ENCODE measurements at places on chromosomes 16 and 17.
A peak's percentile ranks its signal among the peaks of the same experiment; 100 is the strongest.

DNA sequence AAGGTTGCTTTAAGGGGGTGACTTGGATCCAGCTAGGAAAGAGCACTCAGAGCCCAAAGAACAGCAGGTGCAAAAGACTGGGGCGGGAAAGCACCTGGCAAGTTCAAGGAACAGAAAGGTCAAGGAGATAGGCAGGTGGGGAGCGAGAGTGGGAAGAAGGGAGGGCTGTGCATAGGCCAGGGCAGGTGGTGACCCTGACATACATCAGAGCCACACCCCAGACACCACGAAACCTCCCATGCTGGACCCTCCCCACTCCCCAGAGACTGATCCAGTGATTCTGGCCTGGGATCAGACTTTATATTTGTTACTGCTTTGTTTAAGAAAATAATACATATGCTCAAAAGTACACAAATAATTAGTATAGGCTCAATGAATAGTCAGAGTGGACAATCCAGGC is 48.5 kb upstream of the RBFOX3 start:
- no peak for DNase-seq

DNA sequence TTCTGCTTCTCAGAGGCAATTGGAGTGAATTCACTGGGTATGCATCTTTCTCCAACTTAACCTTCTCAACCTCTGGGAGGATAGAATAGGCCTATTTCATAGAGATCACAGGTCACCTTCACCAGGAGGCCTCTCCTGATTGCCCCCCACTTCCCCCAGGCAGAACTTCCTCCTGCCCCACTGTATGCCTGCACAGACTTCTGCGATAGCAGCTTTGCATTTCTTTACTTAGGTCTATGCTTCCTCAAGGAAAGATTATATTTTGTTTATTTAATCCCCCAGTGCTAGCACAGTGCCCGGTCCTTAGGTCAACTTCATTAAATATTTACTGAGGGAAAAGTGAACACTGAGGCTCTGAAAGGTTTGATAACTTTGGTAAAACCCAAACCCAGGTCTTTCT is 19.9 kb downstream of the MYO18A start:
- DNase-seq, result no peak

- no peak for DNase-seq
Observed at GRCh38 chr16:22335668-22336246, 38.5 kb downstream of the POLR3E start.

DNA sequence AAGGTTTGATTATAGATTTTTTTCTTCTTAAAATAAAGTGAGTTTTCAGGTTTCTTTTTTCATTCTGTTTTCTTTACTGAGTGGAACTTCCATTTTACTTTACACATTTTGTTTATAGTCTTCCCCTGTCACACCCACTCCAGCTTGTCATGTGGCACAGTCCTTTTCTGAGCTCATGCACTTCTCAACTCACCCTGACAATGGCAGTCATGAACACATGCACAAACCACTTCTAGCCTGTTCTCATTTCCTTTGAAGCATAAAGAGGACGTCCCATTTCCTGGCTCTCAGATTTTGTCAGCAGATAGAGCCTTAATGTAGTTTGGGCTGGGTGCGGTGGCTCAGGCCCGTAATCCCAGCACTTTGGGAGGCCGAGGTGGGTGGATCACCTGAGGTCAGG is 168.0 kb downstream of the AHSP start:
- DNase-seq, result no peak

GRCh38 chr17:77693301-77693700 is 265.2 kb upstream of the TNRC6C start:
- no peak for DNase-seq

- peak; percentile 56 for DNase-seq
Observed at GRCh38 chr16:28155293-28155692, 56.5 kb downstream of the XPO6 start.

- DNase-seq, result no peak
Observed at GRCh38 chr17:7222093-7222971, 2.6 kb downstream of the ACADVL start.

DNA sequence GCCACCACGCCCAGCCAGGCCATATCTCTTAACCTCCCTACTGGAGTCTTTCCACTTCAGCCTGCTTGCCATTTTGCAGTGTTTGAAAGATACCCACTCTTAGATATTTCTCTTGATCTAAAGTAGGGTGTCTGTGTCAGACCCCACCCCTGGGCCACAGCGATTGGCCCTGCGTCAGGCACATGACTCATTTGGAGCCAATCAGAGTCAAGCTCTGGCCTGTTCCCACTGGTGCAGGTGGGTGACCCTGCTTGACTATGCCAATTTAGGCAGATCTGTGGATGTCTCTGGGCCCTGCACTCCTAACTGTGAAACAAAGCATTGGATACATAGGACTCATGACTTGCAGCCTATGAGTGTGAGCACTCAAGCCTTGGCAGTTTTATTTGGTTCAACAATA is 27.6 kb downstream of the FOXL1 start:
- no peak for DNase-seq

GRCh38 chr16:87575027-87575804 is 27.1 kb upstream of the JPH3 start:
- DNase-seq, result no peak

DNA sequence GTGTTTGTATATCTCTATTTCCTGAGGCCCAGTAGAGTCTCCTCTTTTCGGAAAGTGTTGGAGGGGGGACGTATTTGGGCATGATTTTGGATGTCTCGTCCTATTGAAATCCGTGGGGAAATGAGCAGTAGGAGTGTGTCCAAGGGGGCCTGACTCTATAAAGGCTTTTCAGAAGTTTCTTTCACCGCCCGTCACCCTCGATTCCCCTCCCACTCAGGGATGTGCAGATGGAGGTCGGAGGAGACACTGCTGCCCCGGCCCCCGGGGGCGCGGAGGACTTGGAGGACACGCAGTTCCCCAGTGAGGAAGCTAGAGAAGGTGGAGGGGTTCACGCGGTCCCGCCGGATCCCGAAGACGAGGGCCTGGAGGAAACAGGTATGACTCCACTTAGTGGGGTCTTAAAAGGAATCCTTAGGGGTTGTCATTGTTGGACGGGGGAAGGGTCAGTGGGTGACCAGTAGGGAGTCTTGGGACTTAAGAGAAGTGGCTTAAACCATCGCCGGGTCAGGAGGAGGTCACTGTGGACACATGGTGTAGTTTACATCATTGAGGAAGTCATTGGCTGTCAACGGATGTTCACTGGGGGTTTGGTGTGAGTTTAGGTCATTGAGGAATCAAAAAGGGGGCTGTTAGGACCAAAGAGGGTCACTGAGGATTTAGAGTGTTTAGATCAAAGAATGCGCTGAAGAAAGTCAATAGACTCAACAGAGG is 424 bp downstream of the MON1B start:
- DNase-seq, result no peak

DNA sequence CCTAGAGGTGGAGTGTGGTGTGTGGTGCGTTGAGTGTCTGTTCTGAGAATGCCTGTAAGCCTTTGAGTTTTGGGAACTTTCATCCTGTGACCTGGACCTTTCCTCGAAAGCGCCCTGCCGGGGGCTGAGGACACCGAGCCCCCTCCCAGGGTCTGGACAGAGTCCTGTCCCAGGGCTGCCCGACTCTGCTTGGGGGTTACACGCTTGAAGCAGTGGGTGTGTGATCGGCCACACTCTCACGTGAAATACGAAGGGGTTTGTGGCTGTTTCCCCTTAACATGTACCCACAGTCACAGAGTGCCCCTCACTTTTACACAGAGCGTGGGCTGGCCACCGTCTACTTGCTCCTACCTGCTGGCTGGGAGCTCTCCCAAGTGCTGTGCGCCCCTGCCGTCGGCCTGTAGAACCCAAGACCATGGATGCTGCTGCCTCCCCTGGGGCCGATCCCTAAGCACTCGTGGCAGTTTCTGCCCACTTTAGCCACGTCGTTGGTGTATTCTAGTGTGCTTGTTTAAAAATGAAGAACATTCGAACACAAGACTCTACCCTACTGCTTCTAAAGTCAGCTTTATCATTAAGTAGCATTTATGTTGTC is 6.8 kb downstream of the ZNF750 start:
- no peak for DNase-seq

DNA sequence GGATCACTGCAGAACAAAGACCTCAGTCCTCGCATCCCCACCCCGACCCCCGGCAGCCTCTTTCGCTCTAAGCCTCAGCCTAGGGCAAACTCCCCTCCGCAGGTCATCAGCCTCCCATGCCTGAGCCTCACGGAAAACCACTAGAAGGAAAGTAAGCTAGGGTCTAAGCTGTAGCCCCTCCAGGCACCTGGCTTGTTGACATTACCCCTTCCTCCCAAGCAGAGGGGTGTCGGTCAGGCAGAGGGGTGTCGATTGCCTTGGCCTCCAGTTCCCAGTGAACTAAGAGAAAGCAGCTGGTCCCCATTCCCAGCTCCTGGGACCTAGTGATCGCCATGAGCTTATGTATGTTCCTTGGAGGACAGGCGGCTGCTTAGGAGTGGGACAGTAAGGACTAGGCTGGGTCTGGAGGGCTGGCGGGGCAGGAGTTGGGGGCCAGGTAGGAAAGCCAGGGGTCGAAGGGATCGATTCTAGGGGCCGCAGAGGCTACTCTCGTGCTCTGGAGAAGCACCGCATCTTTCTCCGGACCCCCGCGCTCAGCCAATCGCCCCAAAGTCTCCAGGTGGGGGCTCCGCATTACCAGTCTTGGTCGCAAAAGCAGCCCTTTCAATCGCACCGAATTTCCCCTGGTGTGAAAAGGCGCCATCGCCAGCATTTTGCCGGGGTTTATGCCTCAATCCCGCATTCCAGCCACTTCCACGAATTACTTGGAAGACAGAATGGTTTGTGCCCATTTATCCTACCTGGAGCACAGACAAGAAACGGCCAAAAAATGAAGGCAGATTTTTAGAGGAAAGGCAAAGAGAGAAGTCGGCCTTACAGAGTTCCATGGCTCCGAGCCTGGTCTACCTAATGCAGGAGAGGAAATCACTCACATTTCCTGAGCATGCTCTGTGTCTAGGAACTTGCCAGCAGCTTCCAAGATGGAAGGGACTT is 21.3 kb upstream of the HOXB13 start:
- no peak for DNase-seq

DNA sequence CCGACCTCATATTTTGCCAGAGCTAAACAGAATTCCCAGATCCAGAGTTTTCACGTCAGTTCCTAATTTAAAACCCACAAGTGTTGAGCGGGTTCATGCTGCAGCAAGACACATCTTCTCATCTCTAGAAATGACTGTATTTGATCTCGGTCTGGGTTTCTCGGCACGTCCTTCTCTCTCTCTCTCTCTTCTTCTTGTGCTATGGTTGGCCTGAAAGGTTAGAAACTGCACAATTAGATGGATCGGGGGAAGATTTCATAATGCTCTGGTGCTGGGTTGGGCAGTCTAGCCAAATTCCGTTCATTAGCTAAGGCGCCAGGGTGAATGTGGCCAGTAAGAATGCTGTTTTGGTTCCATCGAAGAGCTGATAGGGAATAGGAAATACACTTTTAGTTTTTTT is 158.9 kb upstream of the NOG start:
- DNase-seq, result no peak

- peak; percentile 44 for DNase-seq
Observed at GRCh38 chr17:62791767-62792446, 16.2 kb downstream of the MARCHF10 start.

DNA sequence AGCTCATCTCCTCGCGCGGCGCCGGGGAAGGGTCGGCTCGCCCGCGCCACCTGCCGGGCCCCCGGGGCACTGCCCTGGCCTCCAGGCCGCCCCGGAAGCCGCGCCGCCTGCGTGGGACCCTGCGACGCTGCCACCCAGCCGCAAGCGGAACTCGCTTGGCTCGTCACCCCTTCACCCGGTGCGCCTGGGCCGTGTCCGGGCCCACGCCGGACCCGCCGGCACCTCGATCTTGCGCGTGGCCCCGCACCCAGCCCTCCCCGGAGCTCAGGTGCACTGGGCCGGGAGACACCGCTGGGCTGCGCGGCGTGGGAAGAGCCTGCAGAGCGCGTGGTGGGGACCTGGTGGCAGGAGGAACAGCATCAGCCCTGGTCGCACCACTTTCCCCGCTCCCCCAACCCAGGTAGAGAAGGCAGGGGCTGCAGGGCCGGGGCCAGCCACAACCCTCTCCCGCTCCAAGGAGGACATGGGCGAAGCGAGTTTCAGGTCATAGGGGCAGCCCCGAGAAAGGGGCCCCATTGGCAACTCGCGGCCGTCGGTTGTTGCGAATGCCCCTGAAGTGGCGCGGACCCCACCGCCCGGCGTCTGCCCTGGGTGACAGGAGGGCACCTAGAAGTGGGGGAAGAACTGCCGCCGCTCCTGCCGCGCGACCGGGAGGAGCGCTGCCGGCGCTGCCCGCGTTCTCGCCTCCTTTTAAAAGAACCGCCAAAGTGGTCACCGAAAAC is 363 bp upstream of the MIF4GD start:
- DNase-seq, result peak; percentile 54

- no peak for DNase-seq
Observed at GRCh38 chr16:55001931-55002330, 71.3 kb downstream of the IRX5 start.

DNA sequence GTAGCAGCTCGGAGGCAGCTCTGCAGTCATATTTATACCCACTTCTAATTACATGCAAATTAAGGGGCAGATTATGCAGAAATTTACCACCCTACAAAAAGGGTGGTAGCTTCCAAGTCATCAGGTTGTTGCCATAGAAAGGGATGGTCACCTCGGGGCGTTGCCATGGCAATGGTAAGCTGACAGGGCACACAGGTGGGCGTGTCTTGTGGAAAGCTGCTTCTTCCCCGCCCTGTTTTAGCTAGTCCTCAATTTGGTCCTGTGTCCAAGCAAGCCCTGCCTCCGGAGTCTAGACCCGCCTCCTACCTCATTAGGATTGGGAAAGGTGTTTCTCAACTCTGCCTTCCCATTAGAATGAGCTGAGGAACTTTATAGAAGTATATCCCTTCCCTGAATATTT is 98.7 kb downstream of the HS3ST2 start:
- no peak for DNase-seq

- DNase-seq, result no peak
Observed at GRCh38 chr17:8362651-8363332, 13.7 kb downstream of the KRABD2 start.

- DNase-seq, result peak; percentile 26
Observed at GRCh38 chr17:4332296-4332970, 34.0 kb downstream of the UBE2G1 start.

DNA sequence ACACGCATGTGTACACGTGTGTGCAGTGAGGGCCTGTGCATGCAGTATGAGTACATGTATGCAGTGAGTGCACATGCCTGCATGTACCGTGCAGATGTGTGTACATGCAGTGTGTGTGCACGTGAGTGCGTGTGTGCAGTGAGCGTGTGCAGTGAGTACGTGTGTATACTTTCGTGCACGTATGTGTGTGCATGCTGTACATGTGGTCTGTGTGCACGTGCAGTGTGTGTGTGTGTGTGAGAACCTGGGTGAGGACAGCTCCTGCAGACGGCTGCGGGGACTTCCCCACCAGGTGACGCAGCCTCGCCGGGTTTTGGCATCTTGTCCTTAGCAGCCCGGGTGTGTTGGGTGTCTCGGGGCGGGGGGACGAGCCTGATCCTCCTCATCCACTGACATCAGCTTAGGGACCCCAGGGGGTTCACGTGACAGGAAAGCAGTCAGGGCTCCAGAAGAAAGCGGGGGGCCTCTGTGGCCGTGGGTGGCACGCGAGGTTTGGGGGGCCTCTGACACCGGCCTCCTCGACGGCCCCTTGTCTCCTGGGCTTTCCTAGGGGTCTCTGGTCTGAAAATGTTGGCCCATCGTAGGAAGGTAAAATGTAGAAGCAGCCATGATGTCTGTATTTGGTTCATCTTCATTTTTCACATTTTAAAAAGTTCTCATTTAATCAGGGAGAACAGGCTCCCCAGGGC is 119.6 kb upstream of the ZNF750 start:
- no peak for DNase-seq

- DNase-seq, result peak; percentile 91
Observed at GRCh38 chr16:27314161-27314723, 468 bp downstream of the IL4R start.

Data from endothelial cell of umbilical vein (primary cell).